Stimulated activated CD8-positive, alpha-beta memory T cell treated with anti-CD3 and anti-CD28 coated beads, Interleukin-7, amount 100 ng/mL, for 48 hours (primary cell): ENCODE measurements at places on chromosomes 6 and 20.

GRCh38 chr6:7112741-7113313, 5.1 kb downstream of the RREB1 start:
- no peak for DNase-seq

DNA sequence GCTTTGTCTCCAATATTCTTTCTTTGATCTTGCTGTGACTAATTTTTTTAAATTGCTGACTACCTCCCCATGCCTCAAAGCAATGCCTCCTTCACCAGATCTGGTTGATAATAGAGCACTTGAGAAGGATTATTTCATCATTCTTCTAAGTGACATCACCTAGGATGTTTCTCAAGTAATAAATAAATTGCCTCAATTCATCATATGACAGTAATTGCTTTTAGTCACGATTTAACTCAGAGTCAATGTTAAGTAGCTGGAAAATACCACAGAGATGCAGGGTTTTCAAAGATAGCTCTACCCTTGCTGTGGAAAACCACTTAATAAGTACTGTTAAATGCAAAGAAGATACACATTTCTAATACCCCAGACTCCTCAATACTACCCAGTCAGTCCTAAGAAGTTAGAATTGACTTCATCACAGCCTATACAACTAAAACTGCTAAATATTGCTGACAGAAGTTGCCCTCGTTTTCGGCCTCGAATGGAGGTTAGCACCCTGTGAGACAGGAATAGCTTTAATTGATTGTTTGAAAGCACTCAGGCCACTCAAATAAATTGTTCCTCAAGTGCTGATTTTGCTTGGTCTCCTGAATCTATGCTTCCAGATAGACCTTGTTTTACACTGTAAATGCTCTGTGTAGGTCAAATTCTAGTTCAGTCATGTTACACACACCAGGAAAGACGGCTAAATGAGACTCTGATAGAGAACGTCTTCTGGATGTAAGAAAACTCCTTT, 640.6 kb upstream of the CHD6 start:
- no peak for DNase-seq

GRCh38 chr20:62376112-62377063, 9.3 kb upstream of the LAMA5 start:
- no peak for DNase-seq

GRCh38 chr6:127900935-127901334, at the start of gene THEMIS:
THEMIS (minus strand) TSS chr6:127901058; CDS start chr6:127900932, 126 bp downstream.
- DNase-seq: no peak

GRCh38 chr6:101296169-101296960, 97.1 kb upstream of the GRIK2 start:
- no peak for DNase-seq
